Activated CD8-positive, alpha-beta memory T cell treated with anti-CD3 and anti-CD28 coated beads for 48 hours (primary cell): ENCODE measurements at places on chromosomes 1 and 21.

DNA sequence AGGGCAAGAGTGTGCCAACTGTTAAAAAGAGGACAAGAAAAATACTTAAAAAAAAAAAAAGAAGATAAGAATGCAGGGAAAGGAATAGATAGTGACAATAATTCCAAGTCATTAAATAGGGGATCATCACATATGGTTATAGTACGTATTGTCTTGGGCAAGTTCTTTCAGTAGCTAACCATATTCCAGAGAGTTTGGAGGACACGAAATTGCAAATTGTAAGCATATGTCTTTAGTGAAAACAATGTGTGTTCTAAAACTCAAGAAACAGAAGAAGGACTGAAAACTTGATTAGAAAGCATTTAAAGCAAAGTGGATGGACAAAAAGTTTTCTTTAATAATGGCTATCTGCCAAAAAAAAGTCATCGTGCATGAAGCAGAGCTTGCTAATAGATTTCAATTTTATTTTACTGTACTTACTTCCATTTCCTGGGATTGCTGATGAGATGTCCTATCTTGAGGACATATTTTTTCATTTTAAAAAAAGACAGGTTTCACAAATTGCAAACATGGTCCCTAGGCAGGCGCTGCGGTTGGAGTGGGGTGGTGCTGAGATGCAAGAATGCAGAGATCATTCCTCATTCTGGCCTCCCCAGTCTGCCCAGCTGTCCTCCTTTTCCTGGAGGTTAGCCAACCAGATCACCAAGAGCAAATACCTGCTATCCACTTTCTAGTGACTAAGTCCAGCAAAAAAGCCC lies 11.9 kb downstream of the TSPAN2 start:
- no peak for DNase-seq

GRCh38 chr21:38228115-38228514 lies 28.7 kb upstream of the KCNJ15 start:
- DNase-seq, result no peak

DNA sequence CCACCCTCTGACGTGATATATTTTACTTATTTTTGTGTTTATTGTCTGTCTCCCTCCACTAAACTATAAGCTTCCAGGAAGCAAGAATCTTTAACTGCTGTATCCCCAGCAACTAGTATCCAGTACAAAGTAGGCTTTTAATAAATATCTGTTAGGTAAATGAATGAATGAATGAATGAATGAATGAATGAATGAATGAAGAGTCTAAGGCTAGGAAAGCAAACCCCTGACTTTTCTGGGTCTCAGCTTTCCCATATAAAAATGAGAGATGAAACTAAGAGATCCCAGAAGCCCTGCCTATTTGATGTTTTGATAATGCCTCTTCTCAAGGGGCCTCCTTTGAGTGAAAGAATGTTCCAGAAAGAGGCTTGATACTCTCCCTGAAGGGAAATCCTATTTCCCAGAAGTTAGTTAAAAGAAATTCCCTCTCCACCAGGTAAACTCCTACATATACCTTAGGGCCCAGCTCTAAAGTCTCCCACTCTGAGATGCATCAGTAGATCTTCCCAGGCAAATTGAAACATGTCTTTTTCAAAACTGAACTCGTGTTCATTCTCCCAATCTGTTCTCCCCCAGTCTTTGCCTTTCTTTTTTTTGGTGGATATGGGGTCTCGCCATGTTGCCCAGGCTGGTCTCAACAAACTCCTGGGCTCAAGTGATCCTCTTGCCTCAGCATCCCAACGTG lies 7.8 kb downstream of the TTC39A start:
- DNase-seq, result no peak

DNA sequence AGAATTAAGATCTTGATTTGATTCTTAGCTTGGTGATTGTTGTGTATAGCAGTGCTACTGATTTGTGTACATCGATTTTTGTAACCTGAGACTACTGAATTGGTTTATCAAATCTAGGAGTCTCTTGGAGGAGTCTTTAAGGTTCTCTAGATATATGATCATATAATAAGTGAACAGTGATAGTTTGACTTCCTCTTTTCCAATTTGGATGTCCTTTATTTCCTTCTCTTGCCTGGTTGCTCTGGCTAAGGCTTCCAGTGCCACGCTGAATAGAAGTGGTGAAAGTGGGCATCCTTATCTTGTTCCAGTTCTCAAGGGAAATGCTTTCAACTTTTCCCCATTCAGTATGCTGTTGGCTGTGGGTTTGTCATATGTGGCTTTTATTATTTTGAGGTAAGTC lies 61.5 kb upstream of the LYST start:
- DNase-seq, result no peak

DNA sequence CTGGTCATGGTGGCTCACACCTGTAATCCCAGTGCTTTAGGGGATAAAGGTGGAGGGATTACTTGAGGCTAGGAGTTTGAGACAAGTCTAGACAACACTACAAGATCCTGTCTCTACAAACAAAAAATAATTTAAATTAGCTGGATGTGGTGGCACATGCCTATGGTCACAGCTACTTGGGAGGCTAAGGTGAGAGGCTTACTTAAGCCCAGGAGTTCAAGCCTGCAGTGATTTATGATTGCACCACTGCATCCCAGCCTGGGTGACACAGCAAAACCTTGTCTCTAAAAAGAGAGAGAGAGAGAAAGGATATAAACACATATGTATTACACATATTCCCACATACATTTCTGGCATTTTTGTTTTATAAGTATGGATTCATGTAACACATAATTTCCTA lies 325.2 kb downstream of the DUSP10 start:
- DNase-seq, result no peak

- no peak for DNase-seq
These were observed 549.1 kb downstream of the PTBP2 start for GRCh38 chr1:97270508-97271307.

DNA sequence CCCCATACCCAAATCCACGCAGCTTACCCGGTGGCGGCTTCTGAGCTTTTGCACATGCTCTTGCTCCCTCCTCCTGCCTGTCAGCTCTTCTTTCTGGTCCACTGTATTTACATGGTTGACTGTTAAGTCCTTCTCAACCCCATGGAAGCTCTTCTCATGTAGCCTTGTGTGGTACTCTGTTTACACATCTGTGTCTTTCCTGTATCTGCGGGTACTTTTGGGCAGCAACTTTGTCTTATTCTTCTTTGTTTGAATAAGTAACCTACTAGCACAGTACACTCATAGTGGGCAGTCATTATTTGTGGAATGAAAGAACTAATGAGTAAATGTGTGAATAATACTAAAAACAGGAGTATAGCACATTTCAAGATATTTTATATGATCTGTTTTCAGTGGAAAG lies 88.5 kb upstream of the GPR88 start:
- DNase-seq, result no peak

DNA sequence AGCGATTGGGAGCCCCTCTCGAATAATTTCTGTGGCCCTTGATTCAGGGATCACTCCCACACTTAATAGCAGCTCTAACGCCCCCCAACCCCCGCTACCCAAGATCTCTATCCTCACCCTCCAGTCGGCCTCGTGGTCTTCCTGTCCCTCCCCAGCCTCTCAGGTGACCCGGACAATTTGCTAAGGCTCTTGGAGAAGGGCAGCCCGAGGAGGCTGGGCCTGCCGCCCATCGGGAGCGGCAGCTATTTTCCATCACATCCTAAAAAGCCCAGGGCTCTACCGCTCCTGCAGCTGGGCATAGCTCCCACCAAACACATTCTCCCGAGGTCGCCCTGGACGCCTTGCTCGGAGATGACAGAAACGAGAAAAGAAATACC lies 12.0 kb upstream of the PHLDA3 start:
- no peak for DNase-seq

- DNase-seq, result no peak
These were observed 26.4 kb downstream of the FOXO6 start for GRCh38 chr1:41387667-41388091.

DNA sequence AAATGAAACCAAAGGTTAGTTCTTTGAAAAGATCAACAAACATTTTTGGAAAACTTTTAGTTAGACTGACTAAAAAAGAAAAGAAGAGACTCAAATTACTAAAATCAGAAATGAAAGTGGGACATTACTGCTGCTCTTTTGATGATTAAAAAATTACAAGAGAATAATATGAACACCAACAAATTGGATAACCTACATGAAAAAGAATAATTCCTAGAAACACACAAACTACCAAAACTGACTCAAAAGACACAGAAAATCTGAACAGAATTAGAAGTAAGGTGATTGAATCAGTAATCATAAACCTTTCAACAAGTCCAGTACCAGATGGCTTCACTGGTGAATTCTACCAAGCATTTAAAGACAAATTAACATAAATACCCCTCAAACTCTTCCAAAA lies 5.6 kb downstream of the KIFAP3 start:
- DNase-seq, result no peak

DNA sequence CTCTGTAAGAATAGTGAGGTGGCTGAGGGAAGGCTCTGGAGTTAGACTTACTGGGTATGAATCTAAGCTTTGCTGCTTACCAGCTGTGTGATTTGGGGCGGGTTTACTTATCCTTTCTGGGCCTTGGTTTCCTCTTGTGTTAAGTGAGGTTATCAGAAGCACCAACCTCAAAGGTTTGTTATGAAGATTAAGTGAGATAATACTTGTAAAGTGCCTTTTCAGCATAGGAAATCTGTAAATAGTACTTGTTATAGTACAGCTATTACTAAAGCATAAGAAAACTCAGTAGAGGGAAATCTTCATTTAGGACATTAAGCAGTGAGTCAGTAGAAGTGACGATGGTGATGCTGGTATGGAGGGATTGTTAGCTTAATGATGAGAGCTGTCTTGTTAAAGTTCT lies 12.1 kb downstream of the HHAT start:
- DNase-seq, result no peak

DNA sequence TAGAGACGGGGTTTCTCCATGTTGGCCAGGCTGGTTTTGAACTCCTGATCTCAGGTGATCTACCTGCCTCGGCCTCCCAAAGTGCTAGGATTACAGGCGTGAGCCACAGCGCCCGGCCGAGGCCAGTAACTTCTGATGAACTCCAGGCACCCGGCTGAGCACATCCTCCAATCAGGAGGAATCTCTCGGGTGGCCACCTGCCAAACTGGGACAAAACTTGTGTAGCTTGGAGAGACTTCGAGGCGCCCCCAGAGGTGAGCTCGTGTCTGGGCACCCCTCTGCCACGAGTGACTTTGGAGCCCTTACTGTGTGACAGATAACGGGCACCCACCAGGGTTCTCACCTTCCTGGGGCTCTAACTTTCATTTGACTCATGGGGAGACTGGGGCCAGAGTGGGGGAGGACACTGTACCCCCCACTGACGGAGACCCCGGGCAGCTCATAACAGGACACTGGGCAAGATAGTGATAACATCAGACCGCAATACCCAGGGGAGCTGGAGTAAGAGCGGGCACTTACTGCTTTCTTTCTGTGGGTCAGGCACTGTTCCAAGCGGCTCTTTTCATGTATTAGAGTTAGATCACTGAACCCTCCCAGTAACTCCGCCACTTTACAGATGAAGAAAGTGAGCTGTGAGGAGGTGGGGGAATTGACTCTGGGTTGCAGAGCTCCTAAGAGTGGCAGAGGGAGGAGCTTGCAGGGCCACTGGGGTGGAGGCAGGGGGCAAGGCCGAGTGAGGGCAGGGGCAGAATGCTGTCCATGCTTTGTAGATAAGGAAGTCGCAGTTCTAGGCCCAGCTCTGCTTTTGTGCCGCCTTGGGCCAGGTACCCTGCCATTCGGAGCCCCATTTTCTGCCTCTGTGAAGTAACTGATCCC lies 1.9 kb upstream of the PADI2 start:
- DNase-seq, result no peak

- no peak for DNase-seq
These were observed 173.2 kb downstream of the RRAGC start for GRCh38 chr1:38686167-38686926.

GRCh38 chr1:117589544-117589943 lies 16.3 kb upstream of the TENT5C start:
- DNase-seq, result no peak

- no peak for DNase-seq
These were observed 150.1 kb downstream of the CNIH3 start for GRCh38 chr1:224766266-224766665.

GRCh38 chr21:45326169-45326851 lies 38.6 kb upstream of the POFUT2 start:
- no peak for DNase-seq

GRCh38 chr1:213687832-213688231 lies 299.9 kb upstream of the PROX1 start:
- DNase-seq, result no peak

DNA sequence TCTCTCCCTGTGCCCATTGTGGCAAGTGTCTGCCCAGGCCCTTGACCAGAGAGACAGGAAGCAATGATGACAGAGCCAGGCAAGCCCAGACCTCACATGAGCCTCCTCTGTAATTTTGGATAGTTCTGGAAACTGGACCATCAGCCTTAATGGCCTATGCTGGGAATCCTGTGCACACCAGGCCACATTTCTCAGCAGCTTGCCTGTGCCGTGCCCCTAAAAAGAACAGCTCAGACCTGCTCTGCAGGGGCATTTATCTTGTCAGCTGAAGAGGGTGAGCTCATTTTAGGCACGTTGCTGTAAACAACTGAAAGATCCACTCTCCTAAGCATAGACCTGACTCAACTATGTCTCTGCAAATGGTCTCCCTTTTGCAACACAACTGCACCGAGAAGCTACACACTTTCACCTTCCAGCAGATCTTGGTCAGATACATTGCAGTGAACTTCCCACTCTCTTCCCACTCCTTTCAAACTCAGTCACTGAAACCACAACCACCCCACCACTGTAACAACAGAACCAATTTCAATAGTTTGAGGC lies 53.5 kb upstream of the BACH1 start:
- DNase-seq, result no peak

DNA sequence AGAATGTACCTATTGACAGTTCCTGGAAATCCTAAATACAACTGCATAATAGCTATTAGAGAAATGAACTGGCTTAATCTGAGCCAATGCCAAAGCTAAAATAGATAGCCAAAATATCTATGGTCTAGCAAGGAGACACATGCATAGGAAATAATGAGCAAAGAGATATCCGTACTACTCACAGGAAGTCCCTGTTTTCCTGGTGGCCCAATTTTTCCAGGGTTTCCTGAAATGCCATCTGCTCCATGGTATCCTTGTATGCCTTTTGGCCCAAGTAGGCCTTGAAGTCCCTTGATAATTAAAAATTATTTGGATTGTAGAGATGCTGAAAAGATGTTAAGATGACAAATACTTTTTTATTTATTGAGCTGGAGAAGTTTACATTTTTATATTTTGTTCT lies 108.4 kb upstream of the ZNHIT6 start:
- no peak for DNase-seq

- DNase-seq, result no peak
These were observed 34.5 kb downstream of the CACNA1S start for GRCh38 chr1:201077736-201078135.

GRCh38 chr1:156851779-156852417 lies 7.0 kb downstream of the INSRR start:
- DNase-seq, result no peak
